ENCODE measurements at places on chromosomes 12 and 14. TPM values are rescaled to one million over a fixed set of nuclear protein-coding genes. Genes with fewer than 3 reads are reported as not detected.

Gene FOXG1
- 1.3 TPM for total RNA-seq

Gene IRAK3
- total RNA-seq = 4.0 TPM

Gene KRT74
- total RNA-seq = not detected

Gene NRXN3
- total RNA-seq = 0.82 TPM

Gene BICD1
- 74.2 TPM for total RNA-seq

Gene CCDC177
- not detected for total RNA-seq

Gene TPH2
- total RNA-seq = not detected

Gene NTN4
- total RNA-seq = 31.4 TPM

Gene TOMM20L
- 0.92 TPM for total RNA-seq

Gene EML5
- total RNA-seq = 38.9 TPM

Gene APOF
- total RNA-seq = not detected

Gene LRP1-AS
- total RNA-seq = not detected

Gene TAS2R9
- 0.22 TPM for total RNA-seq

Gene SIVA1
- total RNA-seq = 385 TPM

Gene HCAR1
- 0.10 TPM for total RNA-seq

Gene OR4N2
- not detected for total RNA-seq

Gene MSRB3
- 16.1 TPM for total RNA-seq

Gene TRMT61A
- total RNA-seq = 14.8 TPM

Gene KRT72
- not detected for total RNA-seq

Gene CRADD
- 67.8 TPM for total RNA-seq

Gene PRR4
- total RNA-seq = 5.5 TPM

Gene CACNA2D4
- 5.4 TPM for total RNA-seq

Gene TC2N
- 21.2 TPM for total RNA-seq

Gene LRRIQ1
- total RNA-seq = 2.3 TPM

Gene NRIP2
- total RNA-seq = 2.8 TPM

Gene ZC2HC1C
- total RNA-seq = 1.7 TPM

Gene HRK
- 0.20 TPM for total RNA-seq

Gene RPS6KA5
- 7.7 TPM for total RNA-seq

Gene ETFBKMT
- 2.5 TPM for total RNA-seq

Gene OR6C1
- not detected for total RNA-seq

Gene CCDC197
- total RNA-seq = not detected

Gene CCDC38
- 0.37 TPM for total RNA-seq

Gene SYNDIG1L
- total RNA-seq = 0.33 TPM

Gene LRP1
- 323 TPM for total RNA-seq

Gene DIO3
- 24.7 TPM for total RNA-seq

Gene LRFN5
- total RNA-seq = 3.1 TPM

Gene MIPOL1
- 19.9 TPM for total RNA-seq

Gene TMEM253
- 0.25 TPM for total RNA-seq

Gene ATF1
- total RNA-seq = 22.3 TPM

Gene AMN
- total RNA-seq = 0.13 TPM

Gene GALNT8
- total RNA-seq = 0.71 TPM

Gene LUM
- 160 TPM for total RNA-seq

Gene ALDH1L2
- total RNA-seq = 5.5 TPM

Gene ADCY6
- total RNA-seq = 26.9 TPM

Gene SLC10A1
- not detected for total RNA-seq

Gene LALBA
- total RNA-seq = not detected

All from ovary (tissue), 10 donors.